ENCODE measurements at places on chromosomes 12 and 14.

GRCh38 chr14:43522901-43523300 lies 984.2 kb downstream of the FSCB start:
- no peak for DNase-seq

DNA sequence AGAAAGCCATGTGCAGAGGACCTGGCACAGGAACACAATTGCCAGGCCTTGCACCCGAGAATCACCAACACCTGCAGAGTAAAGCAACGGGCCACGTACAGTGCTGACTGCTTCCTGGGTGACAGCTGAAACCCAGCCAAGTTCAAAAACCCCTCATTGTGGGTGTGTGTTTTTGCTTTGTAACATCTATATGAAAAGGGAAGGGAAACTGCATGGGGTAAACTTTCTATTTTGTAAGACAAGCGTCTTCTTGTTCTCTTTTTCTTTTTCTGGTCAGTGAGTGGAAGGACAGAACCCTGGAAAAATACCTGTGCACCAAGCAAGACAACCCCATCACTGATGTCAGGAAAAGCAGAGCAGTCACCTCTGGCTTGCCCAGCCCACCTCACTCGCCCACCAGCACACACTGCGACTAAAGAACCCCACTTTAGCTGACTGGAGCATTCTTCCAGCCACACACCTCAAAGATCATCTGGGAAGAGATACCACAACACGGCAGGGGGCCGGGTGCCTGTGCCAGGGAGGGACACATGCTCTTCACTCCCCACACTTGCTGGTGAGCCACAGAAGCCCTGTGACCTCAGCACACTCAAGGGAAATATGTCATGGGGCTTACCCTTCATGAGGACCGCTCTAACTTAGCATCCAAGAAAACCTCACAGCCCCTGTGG lies 172.3 kb downstream of the NDUFA12 start:
- DNase-seq = no peak

GRCh38 chr14:75310295-75311111 lies 31.9 kb downstream of the FOS start:
- DNase-seq = no peak

DNA sequence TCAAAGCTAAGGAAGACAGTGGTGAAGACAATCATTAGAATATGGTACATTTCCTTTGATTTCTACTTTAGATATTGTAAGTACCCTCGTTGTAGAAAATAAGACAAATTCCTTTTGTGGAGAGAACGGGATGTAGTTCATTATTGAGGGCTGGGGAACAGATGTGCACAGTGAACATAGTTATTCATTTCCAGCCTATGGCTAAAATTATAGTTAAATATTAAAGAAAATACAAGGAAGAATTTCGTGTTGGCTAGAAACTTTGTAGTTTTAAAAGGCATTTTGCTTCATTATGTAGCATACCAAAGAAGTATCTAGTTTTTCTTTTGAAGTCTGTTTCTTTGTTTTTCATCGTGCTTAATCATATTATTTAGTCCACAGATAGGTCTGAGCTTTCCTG lies 201.8 kb downstream of the ESR2 start:
- no peak for DNase-seq

DNA sequence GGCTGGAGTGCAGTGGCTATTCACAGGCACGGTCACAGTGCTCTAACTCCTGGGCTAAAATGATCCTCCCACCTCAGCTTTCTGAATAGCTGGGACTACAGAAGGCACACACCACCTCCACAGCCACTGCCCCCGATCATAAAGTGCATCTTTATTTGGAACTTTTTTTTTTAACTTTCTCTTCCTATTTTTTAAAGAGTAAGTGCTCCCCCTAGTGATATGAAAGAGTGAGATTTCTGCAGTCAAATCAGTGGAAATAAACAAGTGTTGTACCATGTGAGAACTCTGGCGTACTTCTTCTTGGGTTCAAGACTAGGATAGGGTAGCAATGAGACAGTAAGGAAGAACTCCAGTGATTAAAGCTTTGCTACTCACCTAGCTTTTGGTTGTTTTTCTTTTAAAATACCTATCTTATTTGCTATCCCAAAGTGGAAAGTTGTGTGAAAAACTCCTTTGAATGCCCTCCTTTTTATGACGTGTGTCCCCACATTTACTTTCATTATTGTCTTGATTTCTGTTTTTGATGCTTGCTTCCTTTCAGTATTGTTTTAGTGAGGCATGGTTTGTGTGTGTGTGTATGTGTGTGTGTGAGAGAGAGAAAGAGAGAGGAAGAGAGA lies 6.6 kb downstream of the PPP4R4 start:
- DNase-seq = no peak

DNA sequence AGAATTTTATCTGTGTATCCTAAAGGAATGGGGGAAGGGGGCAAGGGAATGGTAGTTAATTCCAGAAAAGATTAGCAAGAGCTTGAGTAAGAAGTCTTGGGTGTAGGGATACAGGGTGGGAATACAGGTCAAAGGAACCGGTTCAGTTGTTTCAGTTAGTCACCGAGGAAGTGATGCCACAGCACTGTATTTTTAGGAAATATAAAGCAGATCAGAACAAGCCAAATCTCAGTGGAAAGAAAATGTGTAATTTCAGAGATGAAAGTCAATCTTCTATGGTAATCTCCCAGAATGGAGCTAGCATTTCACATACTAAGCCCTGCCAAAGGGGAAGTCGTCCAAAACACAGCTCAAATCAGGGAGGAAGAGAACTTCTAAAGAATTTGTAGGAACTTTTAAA lies 4.7 kb upstream of the TUBA1C start:
- DNase-seq = no peak

DNA sequence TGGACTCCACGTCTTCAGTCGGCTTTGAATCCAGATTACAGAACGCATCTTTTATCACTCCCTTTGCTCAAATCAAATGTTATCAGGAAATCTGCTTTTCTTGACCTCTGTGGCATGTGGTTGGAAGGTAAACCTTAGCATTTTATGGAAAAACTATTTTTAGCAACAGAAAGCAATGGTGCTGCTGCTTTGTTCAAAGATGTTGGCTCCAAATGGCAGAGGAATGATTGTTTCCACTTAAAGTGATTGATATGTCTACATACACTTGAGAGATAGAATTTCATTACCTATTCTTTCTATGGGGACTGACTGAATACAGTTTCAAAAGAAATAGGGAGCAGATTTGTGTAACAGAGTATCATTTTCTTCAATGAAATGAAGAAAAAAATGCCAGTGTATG lies 761.2 kb downstream of the NOVA1 start:
- no peak for DNase-seq

GRCh38 chr12:108099778-108100489 lies 29.2 kb upstream of the WSCD2 start:
- no peak for DNase-seq

- no peak for DNase-seq
These were observed 52.5 kb upstream of the FOXN3 start for GRCh38 chr14:89469210-89470198.

GRCh38 chr12:107843351-107844311 lies 69.1 kb downstream of the ASCL4 start:
- no peak for DNase-seq

GRCh38 chr12:88572781-88573549 lies 7.3 kb downstream of the KITLG start:
- no peak for DNase-seq

- DNase-seq = no peak
These were observed 214.2 kb downstream of the ADAMTS20 start for GRCh38 chr12:43337571-43338444.

GRCh38 chr14:78970677-78971076 lies 800.5 kb downstream of the NRXN3 start:
- no peak for DNase-seq

DNA sequence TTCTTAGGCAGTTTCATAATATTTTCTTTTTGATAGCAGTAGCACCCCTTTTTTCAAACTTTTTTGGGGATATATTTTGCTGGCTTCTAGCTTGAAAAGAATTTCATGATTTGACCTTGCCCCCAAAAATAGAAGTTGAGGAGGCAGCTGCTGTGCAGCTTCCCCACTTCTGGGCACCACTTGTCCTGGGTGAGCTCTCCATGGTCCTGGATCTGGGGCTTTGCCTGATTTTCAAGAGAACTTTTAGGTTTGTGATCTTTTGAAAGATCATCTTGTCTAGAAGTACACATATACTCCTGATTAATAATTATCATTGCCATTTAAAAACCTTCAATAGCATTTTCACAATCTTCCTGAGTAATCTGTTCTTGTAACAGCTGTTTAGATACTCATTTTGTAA lies 271.6 kb downstream of the NPAS3 start:
- DNase-seq = no peak

- DNase-seq = no peak
These were observed 613 bp downstream of the ARHGEF40 start for GRCh38 chr14:21070610-21071224.

- DNase-seq = no peak
These were observed 23.9 kb downstream of the FERMT2 start for GRCh38 chr14:52926953-52927352.

DNA sequence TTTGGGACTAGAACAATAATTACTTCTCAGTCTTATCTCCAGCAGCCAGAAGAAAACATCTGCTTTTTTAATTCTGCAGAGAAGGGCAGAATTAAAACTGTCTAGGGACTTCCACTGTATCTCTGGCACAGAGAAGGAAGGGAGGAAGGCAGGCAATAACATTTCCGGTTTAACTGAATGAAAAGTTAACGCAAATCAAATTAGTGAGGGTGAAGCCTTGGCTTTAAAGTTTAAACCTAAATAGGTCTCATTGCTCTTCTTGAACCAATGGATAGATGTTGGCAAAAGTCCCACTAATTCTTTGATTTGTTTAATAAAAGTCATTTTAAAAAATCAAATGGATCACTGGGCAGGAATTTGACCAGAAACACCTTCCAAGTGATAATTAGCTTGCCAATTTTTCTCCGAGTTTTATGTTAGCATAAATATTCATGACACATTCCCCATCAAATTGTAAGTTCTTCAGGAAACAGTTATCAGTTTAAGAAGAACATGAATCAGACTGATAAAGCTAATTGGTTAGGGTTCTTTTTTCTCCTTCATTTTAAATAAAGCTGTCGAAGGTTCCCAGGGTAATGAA lies 181.9 kb downstream of the SLC15A5 start:
- no peak for DNase-seq

DNA sequence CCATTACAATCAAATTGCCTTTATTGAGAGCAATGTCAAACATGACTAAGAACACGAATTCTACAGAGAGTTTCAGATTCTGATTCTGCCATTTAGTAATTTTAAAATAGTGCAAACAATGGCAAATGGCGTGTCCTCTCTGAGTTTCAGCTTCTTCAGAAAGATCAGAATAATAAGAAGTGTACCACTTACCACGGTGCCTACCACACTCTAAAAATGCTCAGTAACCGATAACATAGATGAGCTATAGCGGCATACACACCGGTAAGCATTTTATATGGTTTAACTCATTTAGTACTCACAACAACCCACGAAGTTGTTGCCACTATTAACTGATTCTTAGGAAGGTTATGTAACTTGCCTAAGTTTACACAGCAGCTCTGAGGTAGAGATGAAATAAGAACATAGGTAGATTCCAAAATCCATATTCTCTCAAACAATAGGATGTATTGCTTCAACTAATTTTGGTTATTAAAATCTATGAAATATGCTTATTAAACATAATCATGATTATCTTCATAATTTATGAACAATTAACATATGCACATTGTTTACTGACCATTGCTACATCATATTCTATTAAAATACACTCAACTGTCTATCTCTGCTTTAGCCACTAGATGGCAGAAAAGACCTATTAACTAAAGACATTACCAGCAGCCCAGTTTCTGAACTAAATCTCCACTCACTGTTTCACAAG lies 38.3 kb downstream of the SLC6A15 start:
- no peak for DNase-seq

GRCh38 chr14:23602181-23603095 lies 23.8 kb upstream of the JPH4 start:
- no peak for DNase-seq

DNA sequence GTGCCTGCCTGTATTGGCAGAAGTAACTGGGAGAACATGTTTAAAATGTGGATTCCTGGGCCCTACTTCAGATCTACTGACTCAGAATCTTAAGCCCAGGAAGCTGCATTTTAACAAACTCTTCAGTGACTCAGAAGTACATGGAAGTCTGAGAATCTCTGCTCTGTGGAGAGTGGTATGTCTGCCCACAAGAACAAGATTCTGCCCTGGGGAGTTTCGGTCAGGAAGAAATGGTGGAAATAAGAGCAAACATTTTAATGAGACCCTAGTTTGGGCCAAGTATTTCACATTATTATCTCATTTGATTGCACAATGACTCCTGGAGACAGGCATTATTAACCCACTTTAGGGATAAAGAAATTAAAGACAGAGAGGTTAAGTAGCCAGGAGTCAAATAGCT lies 8.2 kb downstream of the ALDH1L2 start:
- DNase-seq = no peak

GRCh38 chr14:64695071-64695470 lies 9.2 kb upstream of the PLEKHG3 start:
- DNase-seq = no peak

DNA sequence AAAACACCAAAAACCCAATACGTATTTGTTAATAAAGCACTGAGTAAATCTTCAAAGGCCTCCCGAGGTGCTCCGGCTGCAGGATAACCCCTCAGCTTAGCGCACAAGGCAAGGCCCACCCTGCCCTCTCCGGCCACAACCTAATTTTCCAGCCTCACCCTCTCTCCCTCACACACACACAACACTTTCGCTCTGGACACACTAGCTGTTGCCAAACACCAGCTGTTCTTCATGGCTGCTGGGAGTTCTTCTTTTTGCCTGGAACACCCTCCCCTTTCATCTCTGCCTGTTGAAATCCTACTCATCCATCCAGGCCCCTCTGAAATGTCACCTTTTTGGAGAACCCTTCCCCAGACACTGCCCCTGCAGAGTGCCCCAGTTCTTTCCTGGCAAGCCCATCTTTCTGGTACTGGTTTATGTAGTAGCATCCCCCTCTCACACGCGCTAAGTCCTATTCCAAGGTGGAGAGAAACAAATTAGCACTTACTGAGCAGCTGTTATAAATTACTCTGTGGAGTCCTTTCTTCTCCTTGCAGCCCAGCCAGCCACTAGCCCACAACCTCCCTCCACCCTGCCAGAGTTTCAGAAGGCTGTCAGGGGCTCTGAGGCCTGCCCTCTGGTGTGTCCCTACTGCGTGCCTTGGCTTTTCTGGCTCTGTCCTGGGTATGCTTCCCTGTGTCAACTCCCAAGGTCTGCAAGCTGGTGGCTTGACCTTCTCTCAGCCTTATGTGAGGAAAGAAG lies 805 bp upstream of the CRACR2A start:
- DNase-seq = no peak

GRCh38 chr14:22820731-22821130 lies 5.5 kb upstream of the SLC7A7 start:
- DNase-seq = no peak

- no peak for DNase-seq
These were observed 540.0 kb upstream of the TBX3 start for GRCh38 chr12:115223991-115224390.

GRCh38 chr14:65339866-65340265 lies 72.7 kb upstream of the FUT8 start:
- no peak for DNase-seq
